Ovary (tissue), 10 donors: ENCODE measurements at places on chromosomes 7 and 10.

DNA sequence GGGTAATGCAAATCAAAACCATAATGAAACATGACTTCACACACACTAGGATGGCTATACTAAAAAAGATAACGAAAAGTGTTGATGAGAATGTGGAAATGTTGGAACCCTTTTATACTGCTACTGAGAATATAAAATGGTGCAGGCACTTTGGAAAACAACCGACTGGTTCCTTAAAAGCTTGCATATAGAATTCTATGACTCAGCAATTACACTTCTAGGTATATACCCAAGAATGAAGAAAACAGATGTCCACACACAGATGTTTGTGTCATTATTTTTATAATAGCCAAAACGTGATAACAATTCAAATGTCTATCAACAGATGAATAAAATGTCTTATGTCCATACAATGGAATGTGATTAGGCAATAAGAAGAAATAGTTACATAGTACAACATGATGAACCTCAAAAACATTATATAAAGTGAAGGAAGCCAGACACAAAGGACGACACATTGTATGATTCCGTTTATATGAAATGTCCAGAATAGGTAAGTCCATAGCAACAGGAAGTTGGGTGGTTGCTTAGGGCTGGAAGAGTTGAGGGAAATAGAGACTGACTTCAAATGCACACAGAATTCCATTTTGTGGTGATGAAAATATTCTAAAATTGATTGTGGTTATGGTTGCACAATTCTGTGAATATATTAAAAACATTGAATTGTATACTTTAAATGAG is 148.3 kb upstream of the PHYHIPL start:
- no peaks in the 10 kb centered on the region for H3K27me3 ChIP-seq
- no peak for DNase-seq
- H3K27ac ChIP-seq, result no peak overlapping the region
- H3K4me1 ChIP-seq, result no peaks in the 10 kb centered on the region

DNA sequence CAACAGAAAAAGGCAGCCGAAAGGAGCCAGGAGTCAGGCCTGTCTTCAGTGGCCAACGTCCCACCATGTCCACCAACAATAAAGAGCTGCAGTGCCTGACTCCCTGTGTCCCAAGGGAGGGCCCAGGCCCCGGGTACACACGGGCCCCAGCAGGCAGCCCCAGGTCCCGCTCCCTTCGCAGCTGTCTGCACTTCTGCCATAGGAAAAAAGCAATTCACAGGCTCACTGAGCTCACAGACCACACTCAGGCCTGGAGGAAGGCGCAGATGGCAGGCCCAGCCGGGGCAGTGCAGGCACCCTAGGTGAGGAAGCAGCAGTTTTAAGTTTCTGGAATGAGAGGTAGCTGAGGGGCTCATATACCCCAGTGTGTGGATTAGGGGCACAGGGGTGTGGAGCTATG is 100.5 kb downstream of the PRKAG2 start:
- peak; percentile 5 for DNase-seq
- no peak overlapping the region for H3K27ac ChIP-seq
- H3K36me3 ChIP-seq, result no peaks in the 10 kb centered on the region
- H3K4me3 ChIP-seq, result no peak overlapping the region
- H3K27me3 ChIP-seq, result no peaks in the 10 kb centered on the region

GRCh38 chr10:30353851-30354250 is 4.8 kb upstream of the MTPAP start:
- no peak overlapping the region for H3K4me3 ChIP-seq
- H3K27ac ChIP-seq, result no peak overlapping the region
- no peaks in the 10 kb centered on the region for H3K27me3 ChIP-seq

DNA sequence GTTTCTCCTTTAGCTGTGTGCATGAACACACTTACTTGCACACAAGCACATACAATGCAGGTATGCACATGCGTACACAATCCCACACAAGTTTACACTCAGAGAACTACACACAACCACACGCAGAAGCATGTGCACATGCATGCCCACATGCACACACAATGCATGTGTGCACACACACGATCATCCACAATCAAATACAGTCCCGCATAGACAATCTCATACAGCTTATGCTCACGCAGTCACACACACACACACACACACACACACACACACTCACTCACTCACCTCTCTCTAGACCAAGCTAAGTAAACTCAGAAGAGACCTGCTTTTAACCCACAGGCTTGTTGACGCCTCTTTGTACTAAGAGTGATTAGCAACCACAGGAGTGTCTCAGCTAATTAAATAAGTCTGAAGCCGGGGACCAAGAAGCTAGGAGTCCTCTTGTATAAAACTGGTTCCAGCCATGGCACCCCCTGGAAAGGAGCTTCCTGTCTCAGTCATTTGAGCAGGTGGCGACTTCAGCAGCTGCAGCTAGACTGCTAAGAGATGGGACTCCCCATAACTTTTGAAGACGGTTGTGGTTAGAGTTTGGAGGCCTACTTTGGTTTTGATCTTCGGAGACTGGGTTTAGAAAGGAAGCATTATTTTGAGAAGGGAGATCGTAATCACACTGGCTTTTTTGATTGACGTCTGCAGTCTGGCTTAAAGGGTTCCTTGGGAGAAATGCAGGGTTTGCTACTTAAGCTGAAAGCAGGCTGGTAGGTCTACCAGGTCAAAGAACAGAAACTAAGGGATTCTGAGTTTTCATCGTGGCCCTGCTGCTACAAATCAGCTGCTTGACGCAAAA is 82.3 kb upstream of the ADRB1 start:
- no peaks in the 10 kb centered on the region for H3K27me3 ChIP-seq
- H3K4me1 ChIP-seq, result no peaks in the 10 kb centered on the region
- no peak overlapping the region for H3K27ac ChIP-seq
- DNase-seq, result no peak
- H3K36me3 ChIP-seq, result no peaks in the 10 kb centered on the region

- peak; percentile 88 for DNase-seq
- no peaks in the 10 kb centered on the region for H3K27me3 ChIP-seq
- H3K4me1 ChIP-seq, result peaks cover 16% of the 10 kb centered on the region
- H3K27ac ChIP-seq, result peak overlapping the region; percentile 45
Measured at GRCh38 chr7:28069807-28070206, 110.8 kb downstream of the JAZF1 start.

DNA sequence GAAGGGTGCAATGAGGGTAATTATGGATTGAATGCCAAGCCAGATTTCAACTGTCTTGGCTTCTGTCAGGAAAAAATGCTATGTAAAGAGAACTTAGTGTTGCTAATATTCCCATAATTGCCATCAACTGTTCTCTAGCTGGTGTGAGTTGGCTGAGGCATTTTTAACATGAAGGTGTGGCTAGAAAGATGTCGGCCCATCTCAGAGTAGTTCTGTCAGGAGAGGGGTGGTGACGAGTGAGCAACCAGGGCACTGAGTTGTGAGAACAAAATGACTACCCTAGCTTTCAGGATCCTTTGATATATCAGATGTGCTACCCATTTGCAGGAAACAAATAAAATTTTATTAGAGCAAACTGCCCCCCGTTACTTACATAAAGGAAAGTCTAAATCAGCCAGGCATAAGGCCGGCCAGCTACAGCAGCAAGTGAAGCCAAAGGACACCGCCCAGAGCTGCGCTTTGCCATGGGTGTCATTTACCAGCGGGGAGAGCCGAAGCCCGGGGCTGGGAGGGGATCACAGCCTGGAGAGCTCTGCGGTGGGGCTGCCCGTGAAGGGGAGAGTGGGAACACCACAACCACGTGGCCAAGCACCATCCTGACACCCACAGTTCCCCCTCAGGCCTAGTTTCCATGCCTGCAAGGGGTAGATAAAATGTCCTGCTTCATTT is 141.4 kb downstream of the ICA1 start:
- no peak for DNase-seq
- H3K27ac ChIP-seq, result no peak overlapping the region
- no peaks in the 10 kb centered on the region for H3K27me3 ChIP-seq
- no peaks in the 10 kb centered on the region for H3K36me3 ChIP-seq
- no peaks in the 10 kb centered on the region for H3K4me1 ChIP-seq

GRCh38 chr10:4344492-4344994 is 481.5 kb upstream of the AKR1E2 start:
- H3K4me1 ChIP-seq, result peaks cover 1% of the 10 kb centered on the region
- no peaks in the 10 kb centered on the region for H3K36me3 ChIP-seq
- H3K27ac ChIP-seq, result no peak overlapping the region
- H3K4me3 ChIP-seq, result no peak overlapping the region
- H3K27me3 ChIP-seq, result no peaks in the 10 kb centered on the region
- DNase-seq, result no peak

GRCh38 chr7:155279787-155280445 is 17.8 kb upstream of the INSIG1 start:
- H3K4me3 ChIP-seq, result no peak overlapping the region
- H3K27ac ChIP-seq, result no peak overlapping the region
- no peaks in the 10 kb centered on the region for H3K4me1 ChIP-seq
- H3K36me3 ChIP-seq, result no peaks in the 10 kb centered on the region
- no peak for DNase-seq
- no peaks in the 10 kb centered on the region for H3K27me3 ChIP-seq

- no peaks in the 10 kb centered on the region for H3K27me3 ChIP-seq
- H3K4me3 ChIP-seq, result no peak overlapping the region
- no peak for DNase-seq
Measured at GRCh38 chr7:76330261-76330660, 27.8 kb downstream of the HSPB1 start.

- no peaks in the 10 kb centered on the region for H3K36me3 ChIP-seq
- H3K4me1 ChIP-seq, result peaks cover 6% of the 10 kb centered on the region
- no peaks in the 10 kb centered on the region for H3K27me3 ChIP-seq
Measured at GRCh38 chr7:150327308-150327707, 4.0 kb upstream of the ACTR3C start.

- no peaks in the 10 kb centered on the region for H3K27me3 ChIP-seq
- no peak overlapping the region for H3K4me3 ChIP-seq
- H3K4me1 ChIP-seq, result no peaks in the 10 kb centered on the region
Measured at GRCh38 chr7:99021941-99022560, 121.9 kb downstream of the SMURF1 start.

DNA sequence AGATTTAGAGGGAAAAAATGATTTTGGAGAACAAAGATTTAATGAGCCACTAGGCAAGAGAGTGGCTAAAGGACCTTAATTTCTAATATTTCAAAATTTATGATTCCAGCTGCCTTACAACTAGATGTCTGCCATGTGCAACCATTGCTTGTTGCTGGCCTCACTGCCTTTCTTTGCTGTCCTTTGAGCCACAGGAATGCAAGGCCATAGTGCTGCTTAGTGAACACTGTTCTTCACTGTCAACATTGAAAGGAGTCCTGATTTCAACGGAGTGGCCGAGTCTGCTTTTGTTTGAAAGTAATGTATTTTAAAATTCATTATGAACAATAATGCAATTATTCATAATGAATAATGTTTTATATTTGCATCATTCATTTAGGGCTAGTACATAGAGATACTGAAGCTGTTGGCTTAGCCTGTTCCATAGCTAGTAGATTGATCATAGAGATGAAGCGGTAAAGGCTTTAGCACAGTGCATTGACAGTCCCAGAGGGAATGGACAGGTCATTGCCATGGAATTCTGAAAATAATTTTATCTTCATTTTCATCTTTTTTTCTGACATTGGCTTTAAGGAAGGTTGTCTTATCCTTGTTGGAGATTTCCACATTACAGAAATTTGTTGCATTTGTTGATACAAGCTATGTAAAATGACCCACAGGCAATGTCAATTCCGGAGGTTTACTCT is 544.1 kb downstream of the AUTS2 start:
- no peaks in the 10 kb centered on the region for H3K4me1 ChIP-seq
- H3K4me3 ChIP-seq, result no peak overlapping the region
- DNase-seq, result no peak
- no peaks in the 10 kb centered on the region for H3K36me3 ChIP-seq

DNA sequence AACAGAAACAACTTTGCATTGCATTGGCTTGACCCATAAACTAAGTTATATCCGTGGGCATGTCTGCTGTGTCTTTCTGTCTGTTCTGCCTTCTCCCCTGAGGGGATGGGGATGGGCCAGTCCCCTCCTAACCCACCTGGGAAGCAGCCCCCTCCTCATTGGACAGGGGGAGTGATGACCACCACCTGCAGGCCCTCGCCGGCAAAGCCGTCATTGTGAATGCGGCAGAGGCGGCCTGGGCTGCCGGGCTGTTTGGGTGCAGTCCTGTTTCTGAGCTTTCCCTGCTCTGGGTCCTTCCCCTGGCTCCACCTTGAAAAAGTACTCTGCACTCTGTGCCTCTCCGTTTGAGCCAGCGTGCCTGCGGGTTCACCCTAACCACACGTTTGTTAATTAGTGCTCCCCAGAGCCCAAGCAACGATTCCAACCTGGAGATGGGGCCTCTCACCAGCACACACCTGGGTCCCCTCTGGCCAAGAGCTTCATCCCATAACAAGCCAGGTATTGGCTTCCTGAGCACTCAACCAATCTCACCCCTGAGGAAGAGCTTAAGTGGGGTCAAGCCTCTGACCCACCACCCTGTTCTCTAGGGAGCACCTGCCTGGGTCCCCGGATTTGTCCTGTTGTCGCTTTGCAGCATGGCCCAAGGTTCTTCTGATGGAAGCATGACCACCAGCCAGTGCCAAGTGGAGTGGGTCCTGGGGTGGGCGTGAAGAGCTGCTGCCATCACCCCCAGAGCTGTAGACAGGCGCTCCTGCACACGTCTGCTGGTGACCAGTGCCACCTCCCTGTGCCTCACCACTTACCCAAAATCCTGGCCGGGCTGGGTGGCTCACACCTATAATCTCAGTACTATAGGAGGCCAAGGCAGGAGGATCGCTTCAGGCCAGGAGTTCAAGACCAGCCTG is 39.4 kb upstream of the ZMIZ2 start:
- H3K27me3 ChIP-seq, result no peaks in the 10 kb centered on the region
- no peaks in the 10 kb centered on the region for H3K4me1 ChIP-seq
- DNase-seq, result no peak
- no peaks in the 10 kb centered on the region for H3K36me3 ChIP-seq
- no peak overlapping the region for H3K4me3 ChIP-seq

DNA sequence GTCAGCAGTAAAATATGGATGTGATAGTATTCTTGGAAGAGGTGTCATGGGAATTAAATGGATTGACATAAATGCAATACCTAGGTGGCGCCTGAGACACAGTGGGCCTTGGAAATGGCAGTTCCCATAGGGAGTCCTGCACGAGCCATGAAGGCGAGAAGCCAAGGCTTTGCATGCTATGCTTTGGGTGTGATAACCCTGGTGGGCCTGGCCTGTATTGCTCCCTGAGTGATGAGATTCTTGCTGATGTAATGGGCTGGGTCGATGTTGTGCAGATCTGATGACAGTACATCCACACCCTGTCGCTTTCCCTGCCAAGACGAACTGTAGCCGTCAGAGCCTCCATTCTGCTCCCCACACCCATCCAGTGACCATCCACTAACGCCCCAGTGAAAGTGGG is 46.4 kb downstream of the CREB5 start:
- H3K4me3 ChIP-seq, result no peak overlapping the region
- H3K36me3 ChIP-seq, result no peaks in the 10 kb centered on the region
- no peak overlapping the region for H3K27ac ChIP-seq
- DNase-seq, result no peak
- no peaks in the 10 kb centered on the region for H3K27me3 ChIP-seq
- no peaks in the 10 kb centered on the region for H3K4me1 ChIP-seq

DNA sequence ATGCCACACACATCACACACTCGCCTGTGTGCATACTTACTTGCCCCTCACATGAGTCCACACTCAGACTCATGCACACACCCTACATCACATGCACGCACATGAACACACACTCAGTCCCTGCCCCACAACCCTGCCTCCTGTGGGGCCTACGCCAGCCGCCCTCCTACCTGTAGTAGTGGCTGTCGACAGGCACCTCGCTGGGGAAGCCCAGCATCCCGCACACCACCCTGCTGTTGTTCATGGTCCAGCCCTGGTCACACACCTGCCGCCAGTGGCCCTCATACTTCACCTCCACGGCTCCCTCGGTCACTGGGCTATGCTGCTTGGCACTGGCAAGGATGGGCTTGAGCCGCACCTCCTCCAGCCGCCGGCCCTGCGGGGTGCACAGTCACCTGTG is 7.2 kb downstream of the LOXL4 start:
- peak; percentile 17 for DNase-seq
- H3K4me1 ChIP-seq, result no peaks in the 10 kb centered on the region
- no peaks in the 10 kb centered on the region for H3K36me3 ChIP-seq
- H3K27ac ChIP-seq, result no peak overlapping the region
